ENCODE measurements at places on chromosomes 6 and 20. TPM values are rescaled to one million over a fixed set of nuclear protein-coding genes. Genes with fewer than 3 reads are reported as not detected.

DNA sequence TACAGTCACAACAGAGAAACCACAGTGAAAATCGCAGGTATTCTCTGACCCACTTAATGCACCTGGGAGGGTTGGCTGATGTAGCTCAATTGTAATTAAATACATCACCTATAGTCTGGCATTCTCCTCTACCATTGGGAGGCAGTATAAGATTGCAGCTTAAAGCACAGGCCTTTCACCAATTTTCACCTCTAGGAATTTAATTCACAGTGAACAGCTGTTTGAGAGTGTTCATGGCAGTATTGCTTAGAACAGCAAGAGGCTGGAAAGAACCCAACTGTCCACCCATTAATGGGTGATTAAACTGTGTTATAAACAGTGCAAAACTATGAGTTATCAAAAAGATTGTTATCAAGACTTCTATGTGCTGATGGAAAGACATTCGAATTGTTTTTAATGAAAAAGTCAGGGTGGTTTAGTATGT, 2.0 kb downstream of the EDEM2 start:
- no peak for DNase-seq

DNA sequence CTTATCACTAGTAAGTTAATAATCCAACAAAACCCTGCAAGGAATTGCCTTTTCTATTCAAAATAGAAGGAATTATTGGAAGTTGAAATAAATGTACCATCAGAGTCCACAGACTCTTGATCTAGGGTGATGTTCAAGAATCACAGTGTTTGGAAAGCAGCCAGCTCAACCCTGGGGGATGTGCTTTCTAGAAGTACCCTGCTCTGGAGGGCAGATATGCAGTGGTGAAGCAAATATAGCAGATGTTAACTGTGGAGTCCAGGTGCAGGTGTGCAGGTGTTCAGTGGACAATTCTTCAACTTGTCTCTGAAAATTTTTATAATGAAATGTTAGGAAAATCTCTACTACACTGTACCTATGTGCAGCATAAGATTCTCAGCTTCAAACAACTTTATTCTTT, 9.1 kb upstream of the INSM1 start:
- DNase-seq: no peak

DNA sequence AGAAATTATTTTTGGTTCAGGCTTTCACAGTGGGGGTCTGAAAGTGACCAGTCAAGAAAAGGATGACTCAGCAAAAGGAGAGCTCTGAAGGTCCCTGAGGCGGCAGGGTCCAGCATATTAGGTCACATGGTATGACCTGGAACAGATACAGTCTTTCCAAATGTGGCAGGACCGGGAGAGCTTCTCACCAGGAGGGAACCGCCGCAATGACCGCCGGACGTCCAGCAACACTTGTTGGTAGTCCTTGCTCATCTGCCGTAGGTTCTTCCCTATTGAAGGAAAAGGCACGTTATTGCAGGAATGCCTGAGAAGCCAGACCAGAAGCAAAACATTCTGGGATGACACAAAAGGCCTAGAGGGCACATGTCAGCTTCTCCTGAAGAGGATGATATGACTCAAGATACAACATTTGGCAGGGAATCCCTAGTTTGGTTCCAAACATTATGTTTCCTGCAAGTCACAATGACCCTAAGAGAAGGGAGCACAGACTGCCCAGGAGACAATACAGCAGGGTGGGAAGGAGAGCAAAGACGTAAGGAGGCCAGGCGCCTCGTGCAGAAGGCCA, 17.4 kb downstream of the TBC1D20 start:
- DNase-seq: no peak

DNA sequence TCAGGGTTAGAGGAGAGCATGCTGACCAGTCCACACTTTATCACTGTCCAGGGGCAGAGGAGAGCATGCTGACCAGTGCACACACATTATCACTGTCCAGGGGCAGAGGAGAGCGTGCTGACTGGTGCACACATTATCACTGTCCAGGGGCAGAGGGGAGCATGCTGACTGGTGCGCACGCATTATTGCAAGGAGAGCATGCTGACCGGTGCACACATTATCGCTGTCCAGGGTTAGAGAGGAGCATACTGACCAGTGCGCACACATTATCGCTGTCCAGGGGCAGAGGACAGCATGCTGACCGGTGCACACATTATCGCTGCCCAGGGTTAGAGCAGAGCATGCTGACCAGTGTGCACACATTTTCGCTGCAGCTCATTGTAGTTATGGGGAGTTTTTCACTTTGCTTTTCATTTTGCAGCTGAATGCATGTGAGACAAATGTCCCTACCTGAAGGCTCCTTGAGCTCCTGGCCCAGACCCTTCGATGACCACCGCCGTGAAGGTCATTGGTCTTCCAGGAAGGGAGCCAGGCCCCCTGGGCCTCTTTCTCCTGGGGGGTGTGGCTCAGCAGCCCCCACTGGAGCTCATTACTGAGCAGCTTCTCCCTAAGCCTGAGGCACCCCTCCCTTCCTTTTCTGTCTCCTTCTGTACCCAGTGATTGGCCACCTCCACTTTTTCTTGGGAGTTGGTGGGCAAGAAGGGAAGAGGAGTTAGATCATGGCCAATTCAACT, 178.8 kb upstream of the AFDN start:
- DNase-seq: no peak

- DNase-seq: no peak
Measured at GRCh38 chr20:23027721-23028120, 7.4 kb upstream of the SSTR4 start.

GRCh38 chr6:107589934-107590333, 100.0 kb downstream of the SOBP start:
- no peak for DNase-seq

DNA sequence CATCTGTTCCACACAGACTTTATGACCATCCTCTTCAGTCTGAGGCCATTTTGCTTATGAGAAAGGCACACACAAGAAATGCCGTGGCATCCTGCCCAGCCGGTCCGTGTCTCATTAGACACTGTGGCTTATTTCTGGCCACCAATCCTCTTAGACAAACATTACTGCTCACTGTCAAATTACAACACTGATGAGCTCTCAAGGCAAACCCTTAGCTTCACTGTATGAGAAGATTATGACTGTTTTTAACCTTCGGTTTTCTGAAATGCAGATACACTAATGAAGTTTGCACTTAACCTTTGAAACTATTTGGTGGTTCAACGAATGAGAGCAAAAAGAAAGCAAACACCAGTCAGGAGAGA, 50.5 kb upstream of the DST start:
- no peak for DNase-seq

DNA sequence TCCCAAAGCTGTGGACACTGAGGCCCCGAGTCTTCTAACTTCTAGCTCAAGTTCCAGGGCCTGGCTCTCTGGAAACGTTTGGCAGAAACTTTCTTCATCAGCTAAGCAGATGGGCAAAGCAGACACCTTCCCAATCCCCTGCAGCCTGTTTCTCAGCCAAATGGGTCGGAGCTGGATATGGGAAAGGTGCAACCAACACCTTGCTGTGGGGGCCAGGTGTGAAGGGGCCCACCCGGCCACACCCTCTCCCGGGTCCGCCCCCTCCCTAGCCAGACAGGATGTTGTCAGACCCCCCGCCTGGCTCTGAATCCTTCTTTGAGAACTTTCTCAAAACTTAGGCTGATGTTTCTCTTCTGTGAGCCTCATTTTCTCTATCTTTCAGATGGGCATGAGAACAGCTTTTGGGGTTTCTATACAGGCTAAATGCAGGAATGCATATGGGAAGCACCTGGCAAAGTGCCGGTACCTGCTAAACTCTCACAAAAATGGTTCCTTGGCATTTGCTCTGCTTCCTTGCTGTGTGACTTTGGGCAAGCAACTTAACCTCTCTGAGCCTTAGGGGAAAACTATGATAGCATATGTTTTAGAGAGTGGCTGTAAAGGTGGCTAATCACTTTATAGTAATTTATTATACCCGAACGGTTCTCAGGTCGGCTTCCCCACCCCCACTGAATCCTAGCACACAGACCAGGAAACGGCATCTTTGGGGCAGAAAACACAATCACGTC, 1.8 kb downstream of the SNAI1 start:
- no peak for DNase-seq

GRCh38 chr6:103910018-103910417, 949.7 kb downstream of the HACE1 start:
- no peak for DNase-seq

GRCh38 chr6:136923116-136923953, 1.2 kb downstream of the SLC35D3 start:
- no peak for DNase-seq

GRCh38 chr20:33005132-33005566, 916 bp upstream of the SUN5 start:
- peak; percentile 35 for DNase-seq

GRCh38 chr6:23797041-23797440, 329.0 kb upstream of the NRSN1 start:
- DNase-seq: no peak

DNA sequence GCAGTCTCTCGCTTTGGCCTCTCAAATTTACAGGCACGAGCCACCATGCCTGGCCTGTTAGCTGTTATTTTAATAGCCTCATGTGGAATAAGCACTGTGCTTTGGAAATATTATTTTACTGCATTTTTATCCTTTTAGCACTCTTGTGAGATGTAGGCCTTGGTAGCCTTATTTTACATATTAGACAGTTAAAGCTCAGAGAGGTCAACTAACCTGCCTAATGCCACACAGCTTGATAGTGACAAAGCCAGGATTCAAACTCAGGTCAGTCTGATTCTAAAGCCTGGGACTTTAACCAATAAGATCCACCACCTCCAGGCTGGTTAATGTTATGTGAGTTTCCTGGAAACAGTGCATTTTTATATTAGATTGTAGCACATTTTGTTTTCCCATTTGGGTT, 9.5 kb downstream of the TNFAIP3 start:
- DNase-seq: no peak

GRCh38 chr20:54131675-54132611, 41.8 kb downstream of the CYP24A1 start:
- DNase-seq: no peak

GRCh38 chr6:125230674-125231073, 71.1 kb downstream of the HDDC2 start:
- DNase-seq: no peak

GRCh38 chr6:19320111-19320581, 517.0 kb upstream of the ID4 start:
- no peak for DNase-seq

DNA sequence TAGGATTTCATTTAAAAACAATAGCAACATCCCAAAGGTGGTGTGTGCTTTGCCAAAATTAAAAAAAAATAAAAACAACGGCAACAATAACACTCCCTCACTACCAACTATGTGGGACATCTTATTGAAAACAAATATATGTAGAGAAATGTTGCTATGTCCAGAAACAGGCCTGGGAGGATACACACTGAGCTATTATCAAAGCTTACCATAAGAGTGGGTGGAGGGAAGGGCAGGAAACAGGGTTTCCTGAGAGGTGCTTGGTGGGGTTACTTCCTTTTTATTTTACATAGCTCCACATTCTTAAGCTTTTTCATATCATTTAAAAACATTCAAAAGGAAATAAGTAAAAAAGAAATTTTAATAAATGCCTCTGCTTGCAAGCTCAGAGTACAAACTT, 150.0 kb upstream of the RIPOR2 start:
- DNase-seq: no peak

- peak; percentile 43 for DNase-seq
Measured at GRCh38 chr6:169723991-169724493, 258 bp downstream of the PHF10 start.

DNA sequence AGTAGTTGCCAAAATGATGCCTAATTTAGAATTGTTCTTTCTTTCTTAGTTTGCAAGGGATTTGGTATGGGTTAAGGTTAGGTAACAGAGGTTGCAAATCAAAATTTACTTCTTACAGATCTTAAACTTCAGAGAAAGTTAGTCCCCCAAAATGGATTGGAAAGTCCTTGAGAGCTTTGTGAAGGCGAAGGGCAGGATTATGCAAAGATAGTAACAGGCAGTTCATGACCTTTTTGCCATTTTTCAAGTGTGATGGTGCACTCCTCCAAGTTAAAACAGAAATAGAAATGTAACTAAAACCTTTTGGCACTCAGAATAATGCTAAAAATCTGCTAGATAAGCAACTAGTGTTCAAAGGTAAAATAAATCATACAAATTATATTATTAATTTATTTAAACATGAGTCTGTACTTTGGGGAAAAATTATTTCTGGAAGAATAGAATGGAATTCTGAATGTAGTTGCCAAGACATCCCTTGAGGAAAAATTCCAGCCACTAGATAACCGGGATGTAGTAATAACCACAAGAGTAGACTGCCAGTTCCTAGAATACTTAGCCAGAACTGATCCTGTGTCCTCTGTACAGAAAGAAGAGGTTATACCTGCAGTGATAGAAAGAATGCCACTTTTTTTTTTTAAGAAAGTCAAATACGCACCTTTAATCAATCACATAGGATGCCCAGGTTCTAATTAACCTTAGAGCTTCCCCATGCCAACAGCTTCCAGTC, 31.8 kb upstream of the DAAM2 start:
- no peak for DNase-seq

- no peak for DNase-seq
Measured at GRCh38 chr20:6053776-6054688, at the start of gene LRRN4. TSS of gene LRRN4 (minus strand) at chr20:6054060. CDS start at chr20:6052799, 1,261 bp downstream.

GRCh38 chr20:17357238-17357637, 130.4 kb downstream of the PCSK2 start:
- DNase-seq: no peak

GRCh38 chr6:14254505-14254904, 136.9 kb downstream of the CD83 start:
- DNase-seq: no peak

DNA sequence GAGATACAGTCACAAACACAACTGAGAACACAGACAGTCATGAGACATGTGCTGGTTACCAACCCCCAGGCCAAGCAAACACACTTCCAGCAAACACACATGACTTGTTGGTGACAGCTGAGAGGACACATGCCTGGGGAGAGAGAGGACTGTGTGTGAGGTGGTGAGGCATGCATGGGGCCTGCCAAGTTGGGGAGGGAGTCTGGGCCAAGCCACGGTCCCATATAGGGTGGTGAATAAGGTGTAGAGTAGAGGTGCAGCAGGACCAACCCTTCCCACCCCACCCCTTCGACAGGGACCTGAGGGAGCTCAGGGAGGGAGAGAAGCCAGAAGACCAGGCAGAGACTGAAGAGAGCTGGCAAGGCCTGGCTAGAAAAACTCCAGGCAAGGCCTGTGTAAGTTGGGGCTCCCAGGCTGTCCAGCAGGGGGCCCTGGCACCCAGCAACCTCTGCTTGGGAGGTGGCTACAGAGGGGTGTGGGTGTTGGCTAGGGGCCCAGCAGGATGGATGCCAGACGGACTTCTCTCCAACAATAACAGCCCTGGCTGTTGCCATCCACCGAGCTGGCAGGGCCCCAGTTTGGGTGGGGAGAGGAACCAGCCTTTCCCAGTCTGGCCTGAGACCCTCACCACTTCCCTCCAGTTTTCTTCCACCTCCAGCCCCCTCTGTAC, 2.0 kb upstream of the SLC29A1 start:
- peak; percentile 82 for DNase-seq

GRCh38 chr6:152461556-152461955, 175.6 kb downstream of the SYNE1 start:
- no peak for DNase-seq

HAO1 gene
- total RNA-seq: not detected

SH3BGRL2 gene
- total RNA-seq: 0.35 TPM

WDR46 gene
- total RNA-seq: 41.7 TPM

RIPOR3 gene
- total RNA-seq: not detected

MYMX gene
- total RNA-seq: not detected

HLA-DQB2 gene
- total RNA-seq: not detected

ADGRB3 gene
- not detected for total RNA-seq

BTNL2 gene
- not detected for total RNA-seq

BPI gene
- total RNA-seq: not detected

HMGCLL1 gene
- total RNA-seq: not detected

ALDH8A1 gene
- total RNA-seq: 0.85 TPM

TINAG gene
- not detected for total RNA-seq

SNAI1 gene
- total RNA-seq: 0.28 TPM

Measured in activated CD4-positive, alpha-beta memory T cell treated with anti-CD3 and anti-CD28 coated beads, Interleukin-2, amount 10 ng/mL, durations not matched to agents 7 days and 5 days (primary cell).